ENCODE measurements at places on chromosomes 3 and 15. TPM values are rescaled to one million over a fixed set of nuclear protein-coding genes. Genes with fewer than 3 reads are reported as not detected.

EBLN2 gene
- total RNA-seq, result 14.4 TPM

IL5RA gene
- total RNA-seq, result 3.1 TPM

DNA sequence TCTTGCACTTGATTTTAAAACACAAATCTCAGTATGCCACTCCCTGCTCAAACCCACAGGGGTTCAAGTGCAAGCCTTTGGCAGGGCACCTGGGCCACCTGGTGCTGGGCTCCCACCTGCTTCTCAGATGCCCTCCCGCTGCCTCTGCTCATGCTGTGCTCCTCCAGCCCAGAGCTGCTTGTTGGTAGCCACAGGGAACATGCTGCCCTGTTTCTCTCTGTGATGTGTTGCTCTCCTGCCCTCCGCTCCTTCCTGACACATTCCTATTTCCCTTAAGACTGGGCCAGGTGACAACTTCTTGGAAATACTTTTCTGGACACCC, 27.1 kb upstream of the KY start:
- DNase-seq, result no peak

GRCh38 chr3:47186285-47186684, 22.4 kb upstream of the SETD2 start:
- no peak for DNase-seq

GRCh38 chr3:186826410-186826975, 16.0 kb upstream of the ADIPOQ start:
- DNase-seq, result no peak

All from cerebellum (tissue), 4 donors.